BJ (cell line): ENCODE measurements at places on chromosomes 16 and 17. TPM values are rescaled to one million over a fixed set of nuclear protein-coding genes. Genes with fewer than 3 reads are reported as not detected.

Gene ADAD2
- polyA plus RNA-seq: not detected in 2 replicates

Gene INO80E
- polyA plus RNA-seq: 34.5 and 35.6 TPM in 2 replicates

Gene TMC5
- polyA plus RNA-seq: not detected in 2 replicates

Gene ZSCAN10
- not detected in 2 replicates for polyA plus RNA-seq

Gene CHST5
- 0.15 TPM in 1 of 2 replicates, not detected in the other for polyA plus RNA-seq

Gene ACD
- 14.1 and 29.5 TPM in 2 replicates for polyA plus RNA-seq

Gene PIGL
- polyA plus RNA-seq: 15.7 and 23.1 TPM in 2 replicates

Gene TRAF4
- 26.4 and 55.6 TPM in 2 replicates for polyA plus RNA-seq

Gene SULT1A4
- polyA plus RNA-seq: 0.55 and 1.1 TPM in 2 replicates

Gene ATF7IP2
- 2.5 and 3.8 TPM in 2 replicates for polyA plus RNA-seq

Gene KRT222
- polyA plus RNA-seq: not detected in 2 replicates

Gene PRRT2
- polyA plus RNA-seq: 4.5 and 7.6 TPM in 2 replicates

Gene HAGH
- 32.2 and 51.6 TPM in 2 replicates for polyA plus RNA-seq

Gene SHISA9
- not detected in 2 replicates for polyA plus RNA-seq

Gene NLE1
- polyA plus RNA-seq: 8.1 and 14.9 TPM in 2 replicates

Gene ACACA
- polyA plus RNA-seq: 26.9 and 32.4 TPM in 2 replicates

Gene WIPF2
- 7.9 and 8.1 TPM in 2 replicates for polyA plus RNA-seq

Gene PRAC1
- not detected in 2 replicates for polyA plus RNA-seq

Gene RHBDL1
- polyA plus RNA-seq: 0.74 and 1.3 TPM in 2 replicates

Gene ATP1B2
- polyA plus RNA-seq: not detected in 2 replicates

Gene CNGB1
- polyA plus RNA-seq: not detected in 2 replicates

Gene WRAP53
- polyA plus RNA-seq: 5.8 and 7.9 TPM in 2 replicates

Gene GP1BA
- polyA plus RNA-seq: not detected in 2 replicates

Gene SPATA22
- polyA plus RNA-seq: not detected in 2 replicates

Gene PLCG2
- polyA plus RNA-seq: 0.20 and 0.22 TPM in 2 replicates

Gene MYH3
- polyA plus RNA-seq: 1.3 and 1.8 TPM in 2 replicates

Gene KRTAP4-1
- polyA plus RNA-seq: 0.12 TPM in 1 of 2 replicates, not detected in the other

Gene ABCA10
- 0.31 and 0.47 TPM in 2 replicates for polyA plus RNA-seq

Gene SOCS1
- 1.9 and 2.6 TPM in 2 replicates for polyA plus RNA-seq

Gene FAM20A
- polyA plus RNA-seq: 11.9 and 24.1 TPM in 2 replicates

Gene NPW
- 0.26 and 0.33 TPM in 2 replicates for polyA plus RNA-seq

Gene C17orf50
- polyA plus RNA-seq: not detected in 2 replicates

Gene BCO1
- polyA plus RNA-seq: not detected in 2 replicates

Gene ZG16
- polyA plus RNA-seq: not detected in 2 replicates

Gene ZNF689
- 3.6 and 4.1 TPM in 2 replicates for polyA plus RNA-seq
